ENCODE measurements at places on chromosomes 5 and 9.

DNA sequence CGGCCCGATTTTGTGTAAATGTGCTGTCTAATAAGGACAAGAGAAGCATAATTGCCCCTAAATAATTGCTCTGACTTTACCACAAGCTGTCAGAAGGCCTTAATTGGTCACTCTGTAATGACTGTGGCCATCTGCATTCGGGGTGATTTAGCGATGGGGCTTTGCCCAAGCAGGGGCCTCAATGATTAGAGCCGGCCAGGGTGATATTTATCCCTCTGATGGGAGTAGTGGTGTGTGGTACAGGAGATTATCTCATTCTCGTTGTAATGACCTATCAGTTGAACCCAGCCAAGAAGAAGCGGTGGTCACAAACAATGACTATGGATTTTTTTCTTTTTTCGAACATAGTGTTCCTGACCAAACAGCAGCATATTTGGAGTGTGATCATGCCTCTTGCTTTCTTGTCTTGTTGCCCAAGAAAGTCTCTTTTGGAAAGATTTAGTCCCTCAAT is 72.0 kb upstream of the SAP30L start:
- DNase-seq, result no peak

GRCh38 chr5:160679567-160680309 is 172.3 kb downstream of the ATP10B start:
- no peak for DNase-seq

GRCh38 chr9:130049431-130050210 is 4.1 kb upstream of the GPR107 start:
- no peak for DNase-seq

- peak; percentile 77 for DNase-seq
Measured at GRCh38 chr5:14258840-14259239, 115.7 kb downstream of the TRIO start.

- DNase-seq, result no peak
Measured at GRCh38 chr9:33260372-33260771, 4.1 kb downstream of the BAG1 start.

DNA sequence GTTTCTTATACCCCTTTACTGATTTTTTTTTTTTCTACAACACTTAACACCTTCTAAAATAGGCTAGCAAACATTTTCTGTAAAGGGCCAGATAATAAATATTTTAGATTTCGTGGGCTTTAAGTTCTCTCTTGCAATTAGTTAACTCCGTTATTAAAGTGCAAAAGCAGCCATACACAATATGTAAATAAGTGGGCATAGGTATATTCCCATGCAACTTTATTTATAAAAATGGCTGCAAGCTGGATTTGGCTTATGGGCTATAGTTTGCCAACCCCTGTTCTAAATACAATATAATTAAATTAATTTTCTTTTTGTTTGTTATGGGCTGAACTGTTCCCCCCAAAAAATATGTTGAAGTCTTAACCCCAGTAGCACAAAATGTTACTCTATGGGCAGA is 10.8 kb downstream of the IL6ST start:
- no peak for DNase-seq

- no peak for DNase-seq
Measured at GRCh38 chr5:162624110-162624509, 556.5 kb downstream of the GABRG2 start.

GRCh38 chr9:92966518-92966800 is 19.1 kb downstream of the FGD3 start:
- DNase-seq, result no peak

DNA sequence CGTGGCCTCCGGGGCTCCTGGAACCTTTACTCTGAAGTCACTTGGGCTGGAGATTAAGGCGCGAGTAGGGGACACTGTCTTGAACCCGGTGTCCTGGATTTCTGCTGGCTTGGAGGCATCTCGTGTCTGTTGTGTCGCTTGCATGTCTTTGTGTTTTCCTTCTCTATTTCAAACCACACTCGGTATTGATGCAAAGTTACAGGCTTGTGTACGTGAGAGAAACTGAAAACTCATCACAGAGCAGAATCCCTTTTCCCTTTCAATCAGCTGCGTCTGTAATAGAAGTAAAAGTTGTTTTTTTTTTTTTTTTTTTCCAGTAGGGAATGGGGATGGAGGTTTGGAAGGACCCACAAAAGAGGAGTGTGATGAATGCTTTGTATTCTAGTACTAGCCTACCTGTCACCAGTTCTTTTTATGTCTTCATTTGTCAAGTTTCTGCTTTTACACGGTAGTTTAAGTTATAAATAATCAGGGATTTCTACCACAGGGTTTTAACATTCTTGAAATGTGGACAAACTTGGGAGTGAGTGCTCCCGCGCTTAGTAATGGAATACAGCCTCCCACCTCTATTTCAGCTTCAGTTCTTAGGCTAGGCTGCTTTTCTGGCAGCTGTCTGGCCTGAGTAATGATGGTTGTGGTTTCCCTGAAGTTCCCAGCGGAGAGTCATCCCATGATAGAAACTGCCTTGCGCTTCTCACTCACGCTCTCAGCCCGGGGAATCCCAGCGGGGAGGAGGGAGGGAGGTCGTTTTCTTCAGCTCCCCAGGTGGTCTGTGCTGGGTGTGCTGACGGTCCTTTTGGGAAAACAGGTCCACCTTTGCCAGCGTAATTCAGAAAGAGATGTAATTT is 763 bp downstream of the TJP2 start:
- peak; percentile 67 for DNase-seq

- no peak for DNase-seq
Measured at GRCh38 chr5:135973323-135974020, 18.7 kb upstream of the LECT2 start.

DNA sequence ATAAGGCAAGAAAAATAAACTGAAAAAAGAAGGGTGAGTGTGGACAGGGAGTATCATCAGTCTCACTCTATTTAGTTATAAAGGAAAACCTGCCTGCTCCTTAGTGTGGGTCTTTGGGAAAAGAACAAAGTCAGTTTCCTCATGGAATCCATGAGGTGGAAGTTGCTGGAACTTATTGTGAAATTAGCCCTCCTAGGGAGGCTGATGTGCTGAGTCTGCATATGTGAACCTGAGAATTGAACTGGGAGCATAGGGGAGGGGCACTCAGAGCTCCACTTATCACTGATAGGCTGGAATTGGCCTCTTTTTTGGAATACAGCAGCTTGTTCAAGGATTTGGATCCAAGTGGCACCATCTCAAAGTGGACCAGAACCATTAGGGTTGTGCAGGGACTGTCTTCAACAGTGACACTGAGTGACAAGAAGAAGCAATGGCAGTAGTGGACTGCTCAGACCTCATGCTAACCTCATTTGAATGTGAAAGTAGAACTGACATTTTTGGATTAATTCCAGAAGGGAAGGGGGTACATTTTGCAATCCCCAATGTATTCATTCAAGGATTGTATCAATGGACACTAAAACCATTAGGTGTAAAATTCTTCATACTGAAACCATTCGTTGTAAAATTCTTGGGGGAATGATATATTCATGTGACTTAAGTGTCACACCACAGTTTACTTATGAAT is 103.6 kb upstream of the KLF9 start:
- DNase-seq, result no peak

DNA sequence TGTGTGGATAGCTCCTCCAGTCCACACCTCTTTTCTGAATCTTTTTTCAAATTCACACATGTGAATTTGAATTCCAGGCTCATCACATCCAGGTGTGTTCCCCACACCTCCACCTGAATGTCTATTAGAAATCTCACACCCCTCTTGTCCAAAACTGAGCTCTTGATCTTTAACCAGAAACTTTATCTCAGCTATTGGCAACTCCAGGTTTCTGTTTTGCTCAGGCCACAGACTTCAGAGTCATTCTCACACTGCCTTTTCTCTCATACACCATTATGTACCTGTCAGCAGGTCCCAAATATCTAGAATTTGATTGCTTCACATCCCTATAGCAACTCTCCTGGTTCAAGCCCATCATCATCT is 11.6 kb downstream of the NIPSNAP3B start:
- no peak for DNase-seq

DNA sequence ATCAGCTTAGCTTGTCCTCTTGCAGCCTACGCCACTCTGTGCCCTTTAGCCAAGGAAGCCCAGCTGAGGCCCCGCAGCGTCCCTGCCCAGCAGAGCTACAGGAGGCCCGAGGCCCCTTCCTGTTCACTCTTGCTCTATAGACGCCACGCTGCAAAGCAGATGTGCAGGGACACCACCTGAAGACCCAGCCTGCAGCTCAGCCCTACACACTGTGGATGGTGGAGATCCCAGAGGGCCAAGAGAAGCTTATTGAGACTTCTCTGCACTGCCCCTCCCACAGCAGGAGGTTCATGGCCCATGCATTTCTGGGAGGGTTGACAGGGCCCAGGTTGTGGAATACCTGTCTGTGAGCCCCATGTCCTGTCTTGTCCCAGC is 33.6 kb downstream of the IRF1 start:
- no peak for DNase-seq

DNA sequence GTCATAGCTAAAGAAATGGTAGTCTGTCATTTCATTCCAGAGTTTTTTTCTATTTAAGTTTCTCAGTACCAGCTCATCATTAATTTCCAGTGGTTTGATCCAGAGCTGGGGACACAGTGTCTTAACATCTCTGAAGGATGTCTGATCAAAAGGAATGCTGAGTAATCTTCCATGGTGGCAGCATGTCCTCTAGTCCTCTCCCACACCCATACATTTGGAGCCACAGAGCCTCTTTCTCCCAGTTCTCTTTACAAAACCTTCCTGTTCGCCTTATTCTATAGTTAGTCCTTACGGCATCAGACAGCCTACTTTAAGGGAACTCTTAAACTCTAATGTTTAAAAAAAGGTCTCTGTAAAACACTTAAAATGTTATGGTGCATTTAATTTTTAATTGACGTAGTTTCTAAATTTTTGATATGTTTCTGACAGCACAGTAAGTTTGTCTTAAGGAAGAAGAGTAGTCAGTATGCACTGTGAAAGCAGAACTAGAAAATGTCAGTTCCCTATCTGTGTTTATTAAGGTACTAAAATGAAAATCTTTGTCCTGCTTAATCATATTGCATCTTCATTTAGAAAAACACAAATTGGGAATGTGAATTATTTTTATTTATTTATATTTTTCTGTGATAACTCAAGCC is 96.8 kb downstream of the INIP start:
- DNase-seq, result no peak

- DNase-seq, result no peak
Measured at GRCh38 chr5:27308153-27308552, 269.8 kb upstream of the CDH9 start.

DNA sequence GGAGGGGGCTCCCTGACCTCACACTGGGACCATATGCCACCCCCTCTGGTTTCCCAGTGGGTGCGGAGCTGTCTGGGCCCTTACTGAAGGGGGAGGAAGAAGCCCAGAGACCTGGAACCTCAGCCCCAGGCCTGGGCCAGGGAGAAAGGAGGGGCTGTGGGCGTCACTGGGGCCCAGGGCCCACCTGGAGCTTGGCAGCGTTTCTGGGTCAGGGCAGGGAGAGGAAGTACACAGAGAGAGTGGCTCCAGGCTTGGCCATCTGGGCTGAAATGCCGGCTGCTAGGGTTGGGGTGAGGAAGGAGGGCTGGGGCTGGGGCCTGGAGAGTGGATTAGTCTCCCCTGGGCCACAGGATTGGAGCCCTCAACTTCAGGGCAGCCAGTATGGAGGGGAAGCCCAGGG is 6.4 kb upstream of the DAB2IP start:
- DNase-seq, result no peak

GRCh38 chr5:173829826-173830225 is 58.3 kb upstream of the CPEB4 start:
- peak; percentile 6 for DNase-seq

DNA sequence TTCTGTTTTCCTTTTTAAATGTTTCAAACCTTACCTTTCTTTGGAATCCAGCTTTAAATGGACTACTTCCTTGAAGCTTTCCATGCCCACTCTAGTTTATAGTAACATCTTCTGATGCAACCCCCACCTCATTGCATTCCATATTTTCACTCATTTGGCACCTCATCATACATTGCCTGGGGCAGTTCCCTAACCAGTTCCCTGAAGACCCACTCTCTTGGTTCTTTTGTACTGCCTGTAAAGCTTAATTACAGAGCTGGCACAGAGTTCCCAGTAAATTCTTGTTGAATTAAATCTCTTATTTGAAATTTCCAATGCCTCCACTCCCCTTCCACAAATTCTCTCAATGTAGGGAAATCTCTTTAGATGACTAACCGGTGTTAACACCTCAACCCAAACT is 257.2 kb downstream of the ARRDC3 start:
- no peak for DNase-seq

GRCh38 chr9:110571801-110572483 is 7.6 kb downstream of the SVEP1 start:
- DNase-seq, result no peak

DNA sequence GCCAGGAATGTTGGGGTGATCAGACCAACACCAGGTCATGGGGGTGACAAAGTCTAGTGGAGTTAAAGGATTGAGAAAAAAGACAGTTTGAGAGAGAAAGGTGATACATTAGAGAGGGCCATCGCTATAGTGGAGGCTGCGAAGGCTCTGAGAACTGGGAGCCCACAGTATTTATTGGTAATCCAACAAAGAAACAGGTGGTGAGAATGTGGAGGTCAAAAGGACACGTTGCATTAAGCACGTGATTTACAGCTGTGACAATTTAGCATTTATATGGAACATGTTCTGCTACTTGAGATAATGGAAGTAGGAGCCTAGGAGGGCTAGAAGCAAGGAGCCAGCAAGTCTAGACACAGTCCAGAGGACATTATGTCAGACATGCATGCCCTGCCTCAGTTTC is 2086.5 kb upstream of the C9orf72 start:
- DNase-seq, result no peak

GRCh38 chr9:80841888-80842287 is 847.5 kb downstream of the TLE1 start:
- no peak for DNase-seq

- no peak for DNase-seq
Measured at GRCh38 chr9:86112057-86112456, 12.7 kb upstream of the GOLM1 start.

- DNase-seq, result no peak
Measured at GRCh38 chr5:69517763-69518212, 25.2 kb downstream of the OCLN start.

DNA sequence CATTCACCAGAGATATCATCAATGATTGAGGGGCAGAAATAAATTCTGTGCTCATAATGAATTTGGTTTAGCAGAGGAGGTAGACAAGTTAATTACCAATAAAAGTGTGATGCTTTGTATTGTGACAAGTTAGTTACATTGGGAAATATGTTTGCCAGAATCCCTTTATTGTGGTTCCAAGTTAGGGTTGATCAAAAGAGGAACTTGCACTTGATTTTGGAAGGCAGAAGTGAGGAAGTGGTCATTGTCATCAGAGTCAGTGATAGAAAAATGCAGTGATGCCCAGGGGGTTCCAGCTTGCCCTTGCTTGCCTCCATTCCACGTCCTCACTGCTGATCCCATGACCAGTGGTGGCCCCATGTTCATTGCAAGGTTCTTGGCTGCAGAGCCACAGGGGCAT is 69.7 kb downstream of the SVEP1 start:
- no peak for DNase-seq

DNA sequence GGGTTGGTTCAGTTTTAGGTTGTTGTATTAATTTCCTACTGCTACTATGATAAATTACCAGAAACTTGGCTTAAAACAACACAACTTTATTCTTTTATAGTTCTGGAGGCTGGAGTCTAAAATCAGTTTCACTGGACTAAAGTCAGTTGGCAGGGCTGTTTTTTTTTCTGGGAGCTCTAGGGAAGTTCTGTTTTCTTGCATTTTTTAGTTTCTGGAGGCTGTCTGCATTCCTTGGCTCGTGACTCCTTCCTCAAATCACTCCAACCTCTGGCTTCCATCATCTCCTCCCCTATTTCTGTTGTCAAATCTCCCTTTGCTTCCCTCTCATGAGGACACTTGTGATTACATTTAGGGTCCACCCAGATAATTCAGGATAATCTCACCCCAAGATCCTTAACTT is 51.3 kb upstream of the SUB1 start:
- no peak for DNase-seq

GRCh38 chr5:35554016-35554415 is 63.6 kb upstream of the SPEF2 start:
- DNase-seq, result no peak
